BJ (cell line): ENCODE measurements at places on chromosomes 5 and 9.

- DNase-seq = no peak
Observed at GRCh38 chr5:66553368-66553912, 42.8 kb upstream of the MAST4 start.

- no peak for DNase-seq
Observed at GRCh38 chr5:58544195-58544594, 38.7 kb upstream of the RAB3C start.

DNA sequence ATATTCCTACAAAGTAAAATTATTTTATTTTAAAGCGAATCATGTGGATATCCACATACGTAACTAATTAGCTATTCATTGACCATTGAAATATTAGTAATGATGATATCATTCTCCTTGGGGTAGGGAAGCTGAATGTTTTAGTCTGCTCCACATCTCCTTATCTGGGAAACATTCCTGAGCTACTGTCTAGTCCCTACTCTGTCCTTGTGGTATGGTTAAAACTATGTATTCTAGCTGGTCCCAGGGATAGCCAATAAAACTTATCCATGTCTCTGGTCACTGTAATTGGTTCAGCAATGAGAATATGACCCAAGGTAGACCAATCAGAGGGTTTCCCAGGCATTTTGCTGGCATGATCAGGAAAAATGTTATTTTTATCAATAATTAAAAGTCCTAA lies 76.0 kb upstream of the DAP start:
- DNase-seq = no peak

DNA sequence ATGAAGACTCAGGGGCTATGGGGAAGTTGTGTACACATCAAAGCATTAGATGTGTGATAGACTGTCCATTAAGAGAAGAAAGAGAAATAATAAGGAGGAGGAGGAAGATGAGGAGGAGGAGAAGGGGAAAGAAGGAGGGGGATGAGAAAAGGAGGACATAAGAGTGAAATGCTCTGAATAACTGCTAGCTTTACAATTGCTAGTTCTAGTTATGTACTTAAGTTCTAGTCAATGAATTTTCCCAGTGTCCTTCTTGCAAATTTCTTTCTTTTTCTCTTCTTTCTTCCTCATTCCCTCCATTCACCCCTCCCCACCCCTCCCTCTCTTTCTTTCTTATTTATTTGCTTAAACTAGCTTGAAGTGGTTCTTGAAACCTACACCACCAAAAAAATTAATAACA lies 534.9 kb upstream of the GRAMD2B start:
- no peak for DNase-seq

DNA sequence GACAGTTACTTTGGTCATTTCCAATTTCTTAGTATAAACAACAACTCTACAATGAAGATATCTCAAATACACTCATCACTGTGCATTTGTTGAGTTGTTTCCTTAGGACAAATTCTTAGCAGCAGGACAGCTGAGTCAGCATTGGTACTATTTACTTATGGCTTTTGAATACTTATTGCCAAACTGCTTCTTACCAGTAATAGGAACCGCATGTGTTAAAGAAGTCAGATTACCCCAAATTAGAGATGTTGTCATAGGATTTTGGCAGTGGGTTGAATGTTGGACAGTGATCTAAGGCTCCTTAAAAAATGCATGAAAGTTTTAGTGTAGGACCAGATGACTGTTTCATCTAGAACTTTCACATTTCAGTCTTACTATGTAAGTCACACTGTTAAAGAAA lies 280.1 kb upstream of the DMRT1 start:
- DNase-seq = peak; percentile 30

GRCh38 chr5:99835791-99836190 lies 699.4 kb upstream of the FAM174A start:
- no peak for DNase-seq

GRCh38 chr5:135966165-135966564 lies 11.4 kb upstream of the LECT2 start:
- DNase-seq = no peak

DNA sequence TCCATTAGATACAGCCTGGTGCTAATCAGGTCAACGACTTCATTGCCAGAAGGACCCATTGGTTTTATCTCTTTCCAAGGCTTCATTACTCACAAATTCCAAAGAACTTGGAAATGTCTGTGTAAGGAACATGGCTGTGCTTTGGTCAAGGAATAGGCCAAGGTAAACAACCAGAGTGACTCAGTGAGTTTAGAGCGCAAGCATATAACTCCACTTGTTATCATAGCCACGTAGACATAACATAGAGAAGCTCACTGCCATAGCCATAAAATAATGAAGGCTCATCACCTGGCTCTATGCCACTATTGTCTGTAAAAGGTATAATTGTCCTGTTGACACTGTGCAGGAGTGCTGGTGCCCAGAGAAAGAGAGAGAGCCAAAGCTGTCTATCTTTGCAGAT lies 139.3 kb upstream of the PLCXD3 start:
- no peak for DNase-seq
